ENCODE measurements at places on chromosomes 1 and 21. TPM values are rescaled to one million over a fixed set of nuclear protein-coding genes. Genes with fewer than 3 reads are reported as not detected.

Gene OLFML2B
- total RNA-seq, result 4.3 TPM

Gene RWDD3
- 16.0 TPM for total RNA-seq

DNA sequence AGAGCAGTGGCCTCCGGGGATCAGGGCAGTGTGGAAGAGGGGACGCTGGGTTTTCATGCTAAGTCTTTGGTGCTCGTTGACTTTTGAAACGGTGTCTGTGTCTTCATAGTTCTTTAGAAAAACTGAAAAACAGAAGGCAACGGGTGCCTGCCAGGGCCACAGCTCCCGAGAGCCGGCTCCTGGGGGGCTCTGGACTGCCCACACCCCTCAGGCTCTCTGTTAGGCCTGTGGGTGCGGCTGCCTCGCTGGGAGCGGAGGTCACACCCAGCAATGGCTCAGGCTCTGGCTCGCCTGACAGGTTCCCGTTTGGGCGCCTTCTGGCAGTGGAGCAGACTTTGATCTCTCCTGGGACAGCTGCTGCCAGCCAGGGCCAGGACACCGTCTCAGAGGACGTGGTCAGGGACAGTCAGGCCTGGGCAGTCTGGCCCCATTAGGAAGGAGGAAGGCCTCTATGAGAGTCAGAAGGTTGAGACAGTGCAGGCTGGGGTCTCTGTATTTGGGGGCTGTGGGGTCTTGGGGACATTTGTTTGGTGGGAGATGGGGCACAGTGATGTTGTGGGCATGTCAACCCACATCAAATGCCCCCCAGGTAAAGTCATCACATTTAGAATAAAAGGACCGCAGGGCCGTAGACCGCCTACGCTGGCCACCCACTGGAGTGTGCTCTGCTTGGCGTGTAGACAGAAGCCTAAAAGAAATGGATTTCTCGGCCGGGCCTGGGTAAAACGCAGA lies 5.6 kb downstream of the ARHGEF16 start:
- DNase-seq, result no peak

- no peak for DNase-seq
These were observed 13.6 kb downstream of the OXCT2 start for GRCh38 chr1:39757501-39757900.

GRCh38 chr1:33494929-33495328 lies 22.5 kb downstream of the ZSCAN20 start:
- no peak for DNase-seq

GRCh38 chr1:118306851-118307250 lies 121.8 kb upstream of the SPAG17 start:
- DNase-seq, result no peak

DNA sequence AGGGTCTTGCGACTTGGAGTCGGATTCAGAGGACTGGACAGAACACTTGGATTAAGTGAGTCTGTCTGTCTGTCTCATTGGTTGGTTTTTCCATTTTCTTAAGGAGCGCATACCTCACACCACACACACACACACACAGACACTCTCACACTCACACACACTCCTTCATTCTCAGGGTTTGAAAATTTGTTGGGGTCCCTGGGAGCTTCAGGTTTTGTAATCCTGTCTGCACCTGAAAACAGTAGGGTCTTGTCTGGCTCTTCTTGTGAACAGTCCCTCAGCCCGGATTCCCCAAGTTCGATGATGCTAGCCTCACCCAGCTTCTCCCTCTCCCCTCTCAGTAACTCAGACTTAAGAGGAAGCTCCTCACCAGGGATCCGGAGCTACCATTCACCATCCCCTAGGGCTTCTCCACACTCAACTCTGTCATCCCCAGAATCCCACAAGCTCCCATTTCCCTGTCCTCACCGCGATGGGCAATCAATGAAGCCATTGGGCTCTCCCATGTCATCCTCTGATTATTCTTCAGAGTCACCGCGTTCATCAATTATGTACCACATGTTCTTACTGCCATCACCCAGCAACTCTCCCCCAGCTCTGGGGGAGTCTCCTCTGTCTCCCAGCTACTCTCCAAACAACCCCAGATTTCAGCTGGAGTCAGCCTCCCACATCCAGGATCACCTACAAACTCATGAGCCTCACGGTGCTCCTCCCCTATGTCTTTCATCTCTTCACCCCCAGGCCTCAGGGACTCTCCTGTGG lies 1530.9 kb upstream of the TPTE start:
- peak; percentile 80 for DNase-seq

GRCh38 chr1:169043823-169044222 lies 62.7 kb upstream of the ATP1B1 start:
- DNase-seq, result no peak

- DNase-seq, result peak; percentile 90
These were observed 2.3 kb upstream of the KCNC4 start for GRCh38 chr1:110207831-110208230.

DNA sequence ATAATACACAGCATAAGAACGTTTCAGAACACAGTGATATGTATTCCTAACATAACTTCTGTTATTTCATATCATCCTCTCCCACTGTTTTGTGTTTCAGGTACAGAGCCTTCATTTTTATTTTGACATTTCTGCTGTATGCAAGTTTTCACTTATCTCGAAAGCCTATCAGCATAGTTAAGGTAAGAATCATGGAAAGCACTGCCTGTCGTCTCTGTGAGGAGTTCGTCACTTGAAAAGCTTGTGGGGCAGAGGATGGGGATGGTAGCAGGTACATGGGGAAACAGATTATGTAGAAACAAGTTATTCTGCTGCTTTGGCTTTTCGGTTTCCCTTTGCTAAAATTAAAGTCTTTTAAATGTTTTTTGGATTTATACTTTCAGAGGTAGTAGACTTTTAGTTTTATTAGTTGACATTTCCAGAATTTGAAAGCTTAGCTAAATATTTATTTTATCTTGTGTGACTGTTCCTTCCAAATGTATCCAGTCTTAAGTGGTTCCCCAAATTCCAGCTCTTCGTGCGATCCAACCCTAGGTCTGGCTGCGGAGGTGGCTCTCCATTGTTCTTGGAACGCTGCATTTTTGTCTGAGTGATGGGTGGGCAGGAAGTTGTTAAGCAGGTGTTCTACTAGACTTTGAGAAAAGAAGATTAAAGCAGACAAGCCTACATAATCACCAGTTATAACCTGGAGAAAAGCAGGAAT lies 12.2 kb downstream of the SLC37A1 start:
- no peak for DNase-seq

Data from GM23338 (cell line).